Caco-2 (cell line): ENCODE measurements at places on chromosomes 3 and 15.

GRCh38 chr15:38477637-38478036, 23.7 kb downstream of the FAM98B start:
- DNase-seq: no peak
- no peaks in the 10 kb centered on the region for H3K27me3 ChIP-seq
- H3K4me3 ChIP-seq: no peak overlapping the region

DNA sequence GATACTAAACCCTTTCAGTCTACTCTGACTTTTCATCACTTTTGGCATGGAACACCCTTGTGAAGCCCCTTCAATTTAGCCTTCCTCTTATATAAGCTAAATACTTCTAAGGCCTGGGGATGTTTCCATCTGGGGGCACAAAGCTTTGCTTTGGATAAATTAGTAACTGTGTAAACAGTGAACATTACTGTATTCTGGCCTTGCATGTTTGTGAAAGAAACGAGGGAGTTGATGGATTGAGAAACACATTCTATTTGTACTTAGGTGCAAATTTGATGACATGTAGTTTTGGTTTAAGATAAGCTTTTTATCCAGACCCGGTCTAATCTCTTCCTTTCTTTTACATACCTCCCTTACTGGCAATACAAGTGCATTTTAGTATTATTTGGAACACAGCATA, 19.7 kb downstream of the PSMD6 start:
- no peak overlapping the region for H3K27ac ChIP-seq
- no peak for DNase-seq
- H3K27me3 ChIP-seq: no peaks in the 10 kb centered on the region
- H3K4me3 ChIP-seq: no peak overlapping the region

- H3K36me3 ChIP-seq: no peaks in the 10 kb centered on the region
- H3K27ac ChIP-seq: no peak overlapping the region
- DNase-seq: no peak
- H3K27me3 ChIP-seq: no peaks in the 10 kb centered on the region; the same call in 1 of the 2 replicates
- H3K4me3 ChIP-seq: no peak overlapping the region
Observed at GRCh38 chr15:53400986-53401385, 358.5 kb downstream of the WDR72 start.

GRCh38 chr3:194265505-194265892, 85.6 kb downstream of the CPN2 start:
- DNase-seq: peak; percentile 14
- H3K27ac ChIP-seq: no peak overlapping the region
- H3K36me3 ChIP-seq: no peaks in the 10 kb centered on the region
- no peak overlapping the region for H3K4me3 ChIP-seq

DNA sequence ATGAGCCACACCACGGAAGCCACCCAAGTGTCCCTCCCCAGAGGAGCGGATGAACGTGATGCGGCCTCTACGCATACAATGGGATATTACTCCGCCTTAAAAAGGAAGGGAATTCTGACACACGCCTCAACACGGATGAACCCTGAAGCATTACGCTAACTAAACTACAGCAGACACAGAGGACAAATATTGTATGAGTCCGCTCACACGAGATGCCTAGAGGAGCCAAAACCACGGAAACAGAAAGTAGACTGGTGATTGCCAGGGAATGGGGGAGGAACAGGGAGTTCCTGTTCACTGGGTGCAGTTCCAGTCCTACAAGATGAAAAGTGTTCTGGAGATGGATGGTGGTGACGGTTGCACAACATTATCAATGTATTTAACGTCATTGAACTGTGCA, 32.7 kb downstream of the SRGAP3 start:
- no peaks in the 10 kb centered on the region for H3K36me3 ChIP-seq
- DNase-seq: no peak
- H3K27ac ChIP-seq: no peak overlapping the region
- H3K4me3 ChIP-seq: no peak overlapping the region

DNA sequence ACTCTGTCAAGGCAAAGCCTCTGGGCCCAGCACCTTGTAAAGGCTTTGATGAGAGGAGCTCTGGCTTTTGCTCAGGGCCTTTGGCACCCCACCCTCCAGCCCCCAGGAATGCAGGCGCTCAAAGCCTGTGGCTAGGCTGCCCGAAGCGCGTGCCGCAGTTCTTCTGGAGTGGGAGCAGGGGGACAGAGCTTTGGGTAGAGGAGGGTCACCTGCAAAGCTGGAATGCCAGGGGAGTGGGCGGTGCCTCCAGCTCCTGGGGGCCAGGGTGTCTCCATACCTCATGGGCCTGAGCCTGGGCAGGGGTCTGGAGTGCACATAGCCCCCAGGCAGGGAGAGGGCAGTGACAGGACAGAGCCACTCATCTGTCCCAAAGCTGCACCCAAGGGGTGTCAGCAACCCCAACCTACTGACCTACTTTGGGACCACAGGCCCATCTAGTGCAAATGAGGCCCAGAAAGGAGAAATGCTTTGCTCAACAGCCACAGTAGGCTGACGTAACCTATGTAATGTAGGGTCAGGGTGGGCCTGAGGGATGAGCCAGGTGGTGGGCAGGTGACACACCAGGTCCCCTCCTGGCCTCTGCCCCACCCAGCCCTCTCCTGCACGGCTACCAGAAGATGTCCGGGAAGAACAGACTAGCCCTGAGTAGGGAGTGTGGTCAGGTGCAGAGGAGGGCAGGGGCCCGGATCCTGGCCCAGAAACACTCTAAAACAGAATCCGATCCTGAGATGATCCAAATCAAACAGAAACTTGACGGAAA, 2.2 kb upstream of the CALML4 start:
- H3K4me1 ChIP-seq: peaks cover 21% of the 10 kb centered on the region
- H3K27me3 ChIP-seq: no peaks in the 10 kb centered on the region
- H3K4me3 ChIP-seq: no peak overlapping the region

DNA sequence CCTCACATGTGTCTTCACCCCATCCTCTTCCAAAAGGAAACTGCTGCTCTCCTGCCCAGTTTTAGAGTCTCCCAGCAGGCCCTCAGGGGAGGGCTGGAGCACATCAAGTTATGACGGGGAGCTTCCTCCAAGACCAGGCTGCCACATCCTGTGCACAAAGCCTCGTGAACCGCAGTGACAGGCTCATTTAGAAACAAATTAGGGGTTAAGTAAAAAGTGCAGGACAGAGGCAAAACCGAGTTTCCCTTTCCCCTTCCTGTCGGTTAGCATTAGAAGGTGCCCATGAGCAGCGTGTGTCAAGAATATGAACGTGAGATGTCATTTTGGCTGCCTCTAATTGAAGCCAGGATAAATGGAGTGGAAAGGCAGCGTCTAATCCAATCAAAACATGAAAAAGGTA, 199.7 kb downstream of the ARRDC4 start:
- DNase-seq: no peak
- H3K27me3 ChIP-seq: no peaks in the 10 kb centered on the region
- no peaks in the 10 kb centered on the region for H3K4me1 ChIP-seq
- H3K27ac ChIP-seq: no peak overlapping the region
- H3K36me3 ChIP-seq: no peaks in the 10 kb centered on the region

- H3K27me3 ChIP-seq: no peaks in the 10 kb centered on the region
- no peak overlapping the region for H3K27ac ChIP-seq
Observed at GRCh38 chr3:107690522-107691138, 167.9 kb downstream of the BBX start.

DNA sequence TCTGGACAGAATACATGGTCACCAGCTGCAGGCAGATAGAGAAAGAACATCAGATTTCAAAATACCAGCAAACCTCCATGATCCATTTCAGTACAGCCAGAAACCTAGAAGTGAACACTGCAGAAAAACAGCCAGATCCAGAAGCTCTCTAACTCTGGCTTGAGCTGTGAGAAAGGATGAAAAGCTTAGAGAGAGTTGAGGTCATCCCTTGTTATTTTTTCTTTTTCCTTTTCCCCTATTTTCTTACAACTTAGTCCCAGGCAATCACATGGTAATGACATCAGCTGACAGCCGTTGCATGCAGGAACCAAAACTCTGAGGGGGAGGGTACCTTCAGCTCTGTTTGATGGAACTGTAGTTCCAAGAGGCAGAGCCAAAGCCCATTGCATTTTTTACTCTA, 113.2 kb downstream of the TCF12 start:
- no peaks in the 10 kb centered on the region; the same call in 1 of the 2 replicates for H3K4me1 ChIP-seq
- DNase-seq: no peak
- H3K4me3 ChIP-seq: no peak overlapping the region
- H3K27me3 ChIP-seq: no peaks in the 10 kb centered on the region
- no peaks in the 10 kb centered on the region for H3K36me3 ChIP-seq

- no peaks in the 10 kb centered on the region for H3K27me3 ChIP-seq
- DNase-seq: no peak
- H3K36me3 ChIP-seq: no peaks in the 10 kb centered on the region
- peaks cover 22% of the 10 kb centered on the region for H3K4me1 ChIP-seq
- H3K4me3 ChIP-seq: no peak overlapping the region
- H3K27ac ChIP-seq: no peak overlapping the region
Observed at GRCh38 chr15:40338921-40339620, 1.7 kb downstream of the CCDC9B start.

DNA sequence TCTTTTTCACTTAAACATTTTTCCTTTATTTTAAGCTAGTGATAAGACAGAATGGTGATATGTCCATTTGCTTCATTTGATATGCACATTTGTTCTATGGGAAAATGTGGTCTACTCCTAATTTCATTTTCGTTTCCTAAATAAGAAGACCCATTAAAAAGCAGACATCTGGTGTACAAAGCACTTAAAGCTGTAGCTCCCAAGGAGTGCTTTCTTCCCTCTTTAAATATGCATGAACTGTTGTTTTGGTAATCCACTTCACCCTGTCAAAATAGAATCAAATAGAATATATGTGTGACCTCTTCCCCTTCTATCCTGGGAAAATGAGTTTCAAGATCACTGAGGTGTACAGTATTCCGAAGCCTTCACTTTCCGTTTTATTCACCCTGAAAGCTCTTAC, 182.8 kb downstream of the ROBO2 start:
- no peak overlapping the region for H3K27ac ChIP-seq
- no peak for DNase-seq
- no peaks in the 10 kb centered on the region for H3K36me3 ChIP-seq
- H3K27me3 ChIP-seq: no peaks in the 10 kb centered on the region
- H3K4me3 ChIP-seq: no peak overlapping the region

- H3K4me1 ChIP-seq: no peaks in the 10 kb centered on the region
- H3K4me3 ChIP-seq: no peak overlapping the region
- no peak overlapping the region for H3K27ac ChIP-seq
- no peaks in the 10 kb centered on the region for H3K27me3 ChIP-seq
- DNase-seq: no peak
Observed at GRCh38 chr3:59753808-59754450, 704.1 kb upstream of the CFAP20DC start.

DNA sequence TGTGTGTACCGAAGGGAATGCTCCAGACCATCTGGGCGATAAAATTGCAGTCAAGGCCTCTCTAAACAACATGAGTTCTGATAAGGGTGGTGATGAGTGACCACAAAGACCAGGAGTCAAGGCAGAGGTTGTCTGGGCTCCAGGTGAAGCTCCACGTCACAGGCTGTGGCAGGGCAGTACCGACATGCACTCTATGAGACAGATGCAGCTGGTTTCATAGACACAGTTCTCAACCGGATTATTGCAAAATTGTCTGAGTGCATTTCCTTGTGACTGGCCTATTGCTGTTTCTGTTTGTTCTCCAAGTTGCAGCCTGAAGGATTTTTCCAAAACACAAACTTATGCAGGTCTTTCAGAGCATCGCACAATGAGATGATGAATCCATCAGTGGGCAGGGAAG, 157.5 kb upstream of the HES1 start:
- H3K27me3 ChIP-seq: no peaks in the 10 kb centered on the region
- DNase-seq: no peak
- H3K36me3 ChIP-seq: no peaks in the 10 kb centered on the region
- peaks cover 19% of the 10 kb centered on the region for H3K4me1 ChIP-seq

DNA sequence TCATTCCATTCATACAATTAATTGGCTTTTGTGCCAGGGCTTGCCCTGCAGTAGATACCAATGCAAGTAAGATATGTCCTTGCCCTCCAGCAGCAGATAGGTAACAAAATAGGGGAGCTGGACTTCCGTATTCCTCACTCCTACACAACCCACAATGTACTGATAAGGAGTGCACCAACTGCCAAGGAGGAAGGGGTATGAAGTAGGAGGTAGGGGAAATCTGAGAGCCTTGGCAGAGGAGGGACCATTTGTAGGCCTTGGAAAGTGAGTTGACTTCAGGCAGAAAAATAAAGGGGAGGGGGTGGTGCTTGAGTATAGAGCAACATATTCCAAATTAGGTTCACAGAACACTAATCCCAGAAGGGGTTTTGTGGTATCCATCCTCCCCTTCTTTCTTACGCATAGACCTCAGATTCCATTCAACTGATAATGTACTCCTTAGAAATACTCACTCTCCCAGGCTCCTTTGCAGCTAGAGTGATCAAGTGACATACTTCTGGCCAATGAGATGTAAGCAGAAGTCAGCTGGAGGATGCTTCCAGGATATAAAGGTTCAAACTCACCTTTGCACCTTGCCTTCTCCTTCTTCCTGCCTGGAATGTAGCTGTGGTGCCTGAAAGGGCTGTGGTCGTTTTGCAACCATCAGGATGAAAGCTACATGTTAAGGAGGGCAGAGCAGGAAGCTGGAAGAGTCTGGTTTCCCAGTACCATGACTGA, 127.1 kb upstream of the SMAD3 start:
- H3K4me1 ChIP-seq: peaks cover 8% of the 10 kb centered on the region
- no peaks in the 10 kb centered on the region for H3K27me3 ChIP-seq
- no peak overlapping the region for H3K27ac ChIP-seq
- DNase-seq: peak; percentile 62
- H3K4me3 ChIP-seq: no peak overlapping the region

- no peak for DNase-seq
- peak overlapping the region; percentile 79 for H3K4me3 ChIP-seq
- H3K27ac ChIP-seq: peak overlapping the region; percentile 88
- H3K4me1 ChIP-seq: peaks cover 12% of the 10 kb centered on the region
- peaks cover 11% of the 10 kb centered on the region for H3K36me3 ChIP-seq
Observed at GRCh38 chr15:82538961-82539690, 1.1 kb downstream of the RPS17 start.

DNA sequence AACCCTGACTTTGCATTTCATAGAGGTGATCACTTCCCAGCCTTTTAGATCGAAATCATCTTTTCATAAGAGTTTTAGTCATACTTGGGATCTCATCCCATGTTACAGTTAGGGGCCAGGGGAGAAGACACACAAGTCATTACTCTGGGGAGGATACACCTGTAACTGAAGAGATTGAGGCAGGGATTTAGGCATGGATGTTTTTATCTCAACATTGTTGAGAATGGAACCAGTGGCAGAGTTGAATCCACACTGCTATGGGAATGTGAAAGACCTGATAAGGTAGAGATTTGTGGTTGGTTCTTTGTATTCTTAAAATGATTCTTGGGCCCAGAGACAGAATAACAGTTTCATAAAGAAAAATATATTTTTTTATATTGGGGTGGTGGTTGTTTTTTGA, 16.2 kb upstream of the CLEC3B start:
- DNase-seq: no peak
- H3K4me1 ChIP-seq: peaks cover 13% of the 10 kb centered on the region
- H3K27ac ChIP-seq: no peak overlapping the region
- peaks cover 2% of the 10 kb centered on the region; the same call in 1 of the 2 replicates for H3K36me3 ChIP-seq
- H3K27me3 ChIP-seq: no peaks in the 10 kb centered on the region

- peaks cover 1% of the 10 kb centered on the region; the same call in 1 of the 2 replicates for H3K4me1 ChIP-seq
- no peak for DNase-seq
- H3K27me3 ChIP-seq: no peaks in the 10 kb centered on the region
Observed at GRCh38 chr15:41577863-41578735, 19.1 kb downstream of the TYRO3 start.

GRCh38 chr3:27714146-27714526, 8.0 kb downstream of the EOMES start:
- H3K36me3 ChIP-seq: no peaks in the 10 kb centered on the region
- H3K27ac ChIP-seq: no peak overlapping the region
- DNase-seq: no peak
- peaks cover 5% of the 10 kb centered on the region for H3K27me3 ChIP-seq
- H3K4me1 ChIP-seq: peaks cover 18% of the 10 kb centered on the region; the same call in 1 of the 2 replicates

- no peaks in the 10 kb centered on the region for H3K36me3 ChIP-seq
- no peaks in the 10 kb centered on the region for H3K4me1 ChIP-seq
- no peak overlapping the region for H3K4me3 ChIP-seq
- H3K27me3 ChIP-seq: no peaks in the 10 kb centered on the region
- no peak for DNase-seq
Observed at GRCh38 chr15:98126326-98127085, 166.0 kb downstream of the ARRDC4 start.
